Natural killer cell treated with Interleukin-12 subunit alpha and Interleukin-12 subunit beta and Interleukin-15 and Interleukin-18, amount 100 ng/mL, for 72 hours (primary cell): ENCODE measurements at places on chromosomes 5 and 9. TPM values are rescaled to one million over a fixed set of nuclear protein-coding genes. Genes with fewer than 3 reads are reported as not detected.
A peak's percentile ranks its signal among the peaks of the same experiment; 100 is the strongest.

Gene TNFSF15
- total RNA-seq, result 0.08 TPM

Gene OBP2B
- total RNA-seq, result not detected

Gene ZCCHC7
- 20.7 TPM for total RNA-seq

Gene TLX3
- not detected for total RNA-seq

GRCh38 chr5:149776361-149777305 lies 46.5 kb downstream of the PPARGC1B start:
- no peak overlapping the region for H3K4me3 ChIP-seq
- H3K36me3 ChIP-seq, result peaks cover 8% of the 10 kb centered on the region
- no peak for DNase-seq
- no peaks in the 10 kb centered on the region for H3K27me3 ChIP-seq
- no peak overlapping the region for H3K27ac ChIP-seq
- peaks cover 13% of the 10 kb centered on the region for H3K4me1 ChIP-seq

DNA sequence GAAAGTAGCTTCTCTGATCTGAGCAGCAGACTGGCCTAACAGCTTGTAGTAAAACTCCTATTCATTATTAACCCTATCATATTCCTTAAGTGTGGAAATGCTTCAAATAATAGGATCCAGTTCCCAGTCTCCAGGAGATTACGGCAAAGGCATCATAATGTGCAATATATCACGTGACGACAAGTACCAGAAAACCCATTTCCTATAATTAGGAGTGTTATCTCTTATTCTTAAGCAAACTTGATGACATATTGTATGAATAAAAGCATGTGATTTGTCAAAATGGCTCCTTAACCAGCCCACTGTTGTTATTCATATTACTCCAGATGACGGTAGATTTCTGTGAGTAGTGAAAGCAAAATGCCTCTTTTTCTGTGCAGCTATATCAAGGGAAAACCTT lies 2.9 kb downstream of the SV2C start:
- H3K36me3 ChIP-seq, result no peaks in the 10 kb centered on the region
- no peak for DNase-seq
- H3K27me3 ChIP-seq, result peaks cover 72% of the 10 kb centered on the region
- peak overlapping the region; percentile 8 for H3K4me3 ChIP-seq

DNA sequence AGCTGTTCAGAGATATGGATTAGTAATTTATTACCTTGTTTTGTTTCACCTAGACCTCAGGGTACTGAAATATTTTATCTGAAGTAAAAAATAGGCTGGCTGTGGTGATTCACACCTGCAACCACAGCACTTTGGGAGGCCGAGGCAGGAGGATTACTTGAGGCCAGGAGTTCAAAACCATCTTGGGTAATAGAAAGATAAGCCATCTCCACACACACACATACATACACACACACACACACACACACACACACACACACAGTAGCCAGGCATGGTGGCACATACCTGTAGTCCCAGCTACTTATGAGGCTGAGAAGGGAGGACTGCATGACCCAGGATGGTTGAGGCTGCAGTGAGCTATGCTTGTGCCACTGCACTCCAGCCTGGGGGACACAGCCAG lies 3.7 kb downstream of the ANXA2R start:
- no peak for DNase-seq
- no peaks in the 10 kb centered on the region for H3K36me3 ChIP-seq
- H3K27ac ChIP-seq, result peak overlapping the region; percentile 92

GRCh38 chr5:74945561-74946165 lies 79.5 kb upstream of the FAM169A start:
- H3K27me3 ChIP-seq, result peaks cover 40% of the 10 kb centered on the region
- H3K36me3 ChIP-seq, result no peaks in the 10 kb centered on the region
- no peak overlapping the region for H3K4me3 ChIP-seq
- H3K27ac ChIP-seq, result no peak overlapping the region
- DNase-seq, result no peak

GRCh38 chr5:135465391-135466122 lies 13.4 kb upstream of the TIFAB start:
- peaks cover 39% of the 10 kb centered on the region for H3K27me3 ChIP-seq
- H3K36me3 ChIP-seq, result no peaks in the 10 kb centered on the region

DNA sequence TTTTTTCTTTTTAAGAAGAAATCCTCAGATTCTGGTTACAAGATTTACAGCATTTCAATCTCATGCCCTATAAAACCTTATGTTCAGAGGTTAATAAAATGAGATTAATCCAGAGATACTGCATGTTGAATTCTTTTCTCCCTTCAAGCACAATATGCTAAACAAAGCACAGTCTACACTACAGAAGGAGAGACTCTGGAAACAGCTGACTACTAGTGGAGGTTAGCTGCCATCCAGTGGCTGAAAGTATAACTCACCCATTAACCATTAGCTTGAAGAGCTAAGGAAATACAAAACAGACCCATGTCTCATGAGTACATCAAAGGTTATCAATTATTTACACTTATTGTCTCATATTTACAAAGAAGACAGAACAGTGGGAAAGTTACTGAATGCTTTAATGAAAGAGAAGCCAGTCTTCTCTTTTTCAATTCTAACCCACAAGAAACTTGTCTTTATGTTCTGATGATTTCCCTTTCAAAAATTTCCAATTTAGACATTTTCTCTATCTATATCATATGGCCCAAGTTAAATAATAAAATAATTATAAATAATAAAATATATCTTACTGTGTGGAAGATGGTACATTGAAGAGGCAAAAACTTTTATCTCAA lies 12.7 kb upstream of the DNAH5 start:
- no peak for DNase-seq
- peaks cover 2% of the 10 kb centered on the region for H3K4me1 ChIP-seq
- H3K27ac ChIP-seq, result no peak overlapping the region
- H3K4me3 ChIP-seq, result no peak overlapping the region

DNA sequence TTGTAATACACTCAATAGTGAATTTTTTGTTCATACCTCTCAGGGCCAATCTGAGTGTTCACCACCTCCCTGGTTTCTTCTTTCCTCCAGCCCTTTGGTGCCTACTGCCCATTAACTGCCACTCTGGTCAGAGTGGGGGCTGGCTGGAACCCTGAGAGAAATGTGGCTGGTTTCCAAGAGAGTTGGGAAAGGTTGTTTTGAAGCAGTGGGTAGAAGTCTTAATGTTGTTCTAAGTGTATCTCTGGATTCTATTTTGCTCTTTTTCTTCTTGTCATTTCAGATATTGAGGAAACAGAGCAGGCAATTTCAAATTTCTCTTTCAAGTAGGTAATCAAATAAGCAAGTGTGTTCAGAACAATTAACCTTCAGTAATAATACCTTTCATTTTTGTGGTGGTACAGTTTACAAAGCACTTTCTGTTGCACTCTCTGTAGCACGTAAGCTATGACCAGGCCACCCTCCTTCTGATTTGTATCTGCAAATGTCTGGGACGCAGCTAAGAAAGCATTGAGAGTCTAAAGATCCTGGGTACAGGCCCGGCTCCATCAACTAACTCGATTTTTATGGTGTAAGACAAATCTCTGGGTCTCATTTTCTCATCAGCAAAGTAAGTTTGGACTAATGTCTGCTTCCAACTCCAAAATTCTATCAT lies 8.4 kb downstream of the SLC1A3 start:
- H3K27me3 ChIP-seq, result peaks cover 14% of the 10 kb centered on the region
- H3K36me3 ChIP-seq, result no peaks in the 10 kb centered on the region
- H3K27ac ChIP-seq, result no peak overlapping the region
- DNase-seq, result no peak
- no peak overlapping the region for H3K4me3 ChIP-seq

- H3K36me3 ChIP-seq, result peaks cover 8% of the 10 kb centered on the region
- peak overlapping the region; percentile 93 for H3K27ac ChIP-seq
- H3K27me3 ChIP-seq, result peaks cover 24% of the 10 kb centered on the region
- H3K4me3 ChIP-seq, result peak overlapping the region; percentile 93
These were observed 687 bp downstream of the LYSMD3 start for GRCh38 chr5:90528601-90529193.

DNA sequence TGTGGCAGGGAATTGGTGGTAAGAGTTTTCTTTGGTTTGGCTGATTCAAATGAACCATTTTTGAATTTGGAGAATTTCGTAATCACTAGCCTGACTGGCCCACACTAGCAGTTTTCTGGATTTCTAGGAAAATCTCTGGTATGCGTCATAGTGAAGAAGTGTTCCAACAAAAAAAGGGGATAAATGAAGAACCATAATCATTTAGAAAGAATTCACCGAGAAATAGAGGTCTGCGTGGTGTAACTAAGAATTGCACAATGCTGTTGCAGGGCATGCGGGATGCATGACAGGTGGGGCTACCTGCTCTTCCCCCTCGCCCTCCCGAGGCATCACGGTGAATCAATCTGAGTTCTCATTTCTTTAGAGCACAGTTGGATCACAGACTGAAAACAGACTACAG lies 232.3 kb upstream of the PAPPA start:
- peaks cover 4% of the 10 kb centered on the region for H3K36me3 ChIP-seq
- no peak overlapping the region for H3K27ac ChIP-seq
- DNase-seq, result no peak

- no peak overlapping the region for H3K4me3 ChIP-seq
- H3K27me3 ChIP-seq, result peaks cover 3% of the 10 kb centered on the region
- no peaks in the 10 kb centered on the region for H3K36me3 ChIP-seq
- H3K4me1 ChIP-seq, result no peaks in the 10 kb centered on the region
- no peak for DNase-seq
These were observed 184.4 kb downstream of the SAXO1 start for GRCh38 chr9:18848657-18849056.

DNA sequence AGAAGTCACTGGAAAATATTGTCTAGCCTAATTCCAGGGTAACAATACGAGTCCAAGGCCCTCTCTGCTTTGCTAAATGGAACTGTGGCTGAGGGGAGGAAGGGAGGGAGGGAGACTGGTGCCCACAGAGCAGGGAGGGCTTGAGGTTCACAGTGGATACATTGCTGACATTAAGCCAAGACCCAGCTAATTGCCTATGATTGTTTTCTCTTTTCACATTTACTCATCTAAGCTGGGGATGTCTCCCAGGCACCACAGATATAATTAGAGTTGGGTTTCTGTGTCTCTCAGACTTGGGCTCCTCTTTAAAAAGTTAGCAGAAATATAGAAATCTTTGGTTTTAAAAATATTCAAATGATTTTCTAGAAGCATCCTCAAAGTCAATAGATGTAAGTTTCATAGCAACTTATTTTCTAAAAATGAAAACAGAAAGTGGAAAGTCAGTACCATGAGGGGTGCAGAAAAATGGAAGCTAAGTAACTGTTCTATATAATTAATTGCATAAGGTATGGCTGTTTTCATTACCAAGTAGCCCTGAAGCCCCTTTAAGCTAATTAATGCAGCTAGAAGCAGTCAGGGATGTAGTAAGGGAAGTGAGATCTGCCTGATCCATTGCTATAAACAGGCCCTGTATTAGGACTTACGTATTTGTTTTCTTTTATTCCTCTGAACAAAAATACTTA lies 259.8 kb downstream of the NDUFS4 start:
- H3K27me3 ChIP-seq, result peaks cover 16% of the 10 kb centered on the region
- no peaks in the 10 kb centered on the region for H3K4me1 ChIP-seq
- no peaks in the 10 kb centered on the region for H3K36me3 ChIP-seq
- no peak overlapping the region for H3K4me3 ChIP-seq
- no peak overlapping the region for H3K27ac ChIP-seq

- H3K4me3 ChIP-seq, result no peak overlapping the region
- H3K27ac ChIP-seq, result no peak overlapping the region
- DNase-seq, result no peak
- no peaks in the 10 kb centered on the region for H3K27me3 ChIP-seq
These were observed 1094.9 kb upstream of the C9orf72 start for GRCh38 chr9:28668158-28668557.

DNA sequence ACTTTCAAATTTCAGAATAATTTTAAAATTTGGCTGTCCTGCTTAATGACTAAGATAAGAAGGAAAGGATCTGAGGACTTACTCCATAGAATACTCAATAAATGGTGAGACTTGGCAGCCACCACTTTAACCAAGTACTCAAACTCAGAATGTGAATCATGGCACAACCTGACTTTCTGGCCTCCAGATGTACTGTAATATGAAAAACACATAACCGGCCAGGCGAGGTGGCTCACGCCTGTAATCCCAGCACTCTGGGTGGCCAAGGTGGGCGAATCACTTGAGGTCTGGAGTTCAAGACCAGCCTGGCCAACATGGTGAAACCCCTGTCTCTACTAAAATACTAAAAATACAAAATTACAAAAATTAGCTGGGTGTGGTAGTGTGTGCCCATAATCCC lies 10.0 kb upstream of the MARCHF6 start:
- H3K36me3 ChIP-seq, result no peaks in the 10 kb centered on the region
- no peaks in the 10 kb centered on the region for H3K27me3 ChIP-seq
- peaks cover 5% of the 10 kb centered on the region for H3K4me1 ChIP-seq
- no peak overlapping the region for H3K4me3 ChIP-seq
- no peak overlapping the region for H3K27ac ChIP-seq

DNA sequence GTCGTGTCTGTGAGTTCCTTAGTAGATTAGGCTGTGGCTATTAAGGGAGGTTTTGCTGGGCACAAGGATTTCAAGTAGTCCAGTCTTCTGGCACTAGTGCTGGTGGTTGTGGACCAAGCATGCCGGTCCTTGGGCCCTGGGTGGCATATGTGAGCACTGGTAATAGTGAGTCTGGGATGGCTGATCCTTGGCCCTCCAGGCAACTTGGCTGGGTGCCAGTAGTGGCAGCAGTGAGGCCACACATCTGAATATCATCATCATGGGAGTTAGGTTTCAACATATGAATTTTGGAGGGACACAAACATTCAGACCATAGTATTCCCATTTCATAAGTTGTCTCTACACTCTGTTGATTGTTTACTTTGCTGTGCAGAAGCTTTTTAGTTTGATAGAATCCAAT lies 25.3 kb upstream of the APBA1 start:
- H3K27me3 ChIP-seq, result peaks cover 21% of the 10 kb centered on the region
- no peak overlapping the region for H3K27ac ChIP-seq
- peaks cover 23% of the 10 kb centered on the region for H3K36me3 ChIP-seq
- DNase-seq, result no peak
